Stimulated activated CD8-positive, alpha-beta memory T cell treated with anti-CD3 and anti-CD28 coated beads, Interleukin-15, amount 100 ng/mL, for 24 hours (primary cell): ENCODE measurements at places on chromosomes 7 and 10.

DNA sequence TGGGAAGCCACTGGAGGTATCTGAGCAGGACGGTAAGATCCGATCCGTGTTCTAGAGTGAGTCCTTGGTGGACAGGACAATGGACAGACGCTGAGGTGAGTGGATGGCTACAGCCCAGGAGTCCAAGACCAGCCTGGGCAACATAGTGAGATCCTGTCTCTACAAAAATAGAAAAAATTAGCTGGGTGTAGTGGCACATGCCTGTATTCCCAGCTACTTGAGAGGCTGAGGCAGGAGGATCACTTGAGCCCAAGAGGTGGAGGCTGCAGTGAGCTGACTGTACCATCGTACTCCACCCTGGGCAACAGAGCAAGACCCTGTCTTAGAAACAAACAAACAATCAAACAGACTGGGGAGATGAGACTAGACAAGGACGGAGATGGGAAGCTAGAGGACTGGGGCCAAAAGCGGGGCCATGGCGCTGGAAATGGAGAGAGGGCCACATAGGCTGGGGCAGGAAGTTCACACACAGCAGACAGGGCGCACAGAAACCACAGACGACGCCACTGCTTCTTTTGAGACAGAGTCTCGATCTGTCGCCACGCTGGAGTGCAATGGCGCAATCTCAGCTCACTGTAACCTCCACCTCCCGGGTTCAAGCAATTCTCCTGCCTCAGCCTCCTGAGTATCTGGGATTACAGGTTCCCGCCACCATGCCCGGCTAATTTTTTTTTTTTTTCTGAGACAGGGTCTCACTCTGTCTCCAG is 24.7 kb downstream of the DAGLB start:
- DNase-seq: no peak

GRCh38 chr7:131476740-131477139 is 79.7 kb downstream of the PODXL start:
- no peak for DNase-seq

GRCh38 chr10:52212802-52213201 is 101.3 kb upstream of the DKK1 start:
- DNase-seq: no peak

DNA sequence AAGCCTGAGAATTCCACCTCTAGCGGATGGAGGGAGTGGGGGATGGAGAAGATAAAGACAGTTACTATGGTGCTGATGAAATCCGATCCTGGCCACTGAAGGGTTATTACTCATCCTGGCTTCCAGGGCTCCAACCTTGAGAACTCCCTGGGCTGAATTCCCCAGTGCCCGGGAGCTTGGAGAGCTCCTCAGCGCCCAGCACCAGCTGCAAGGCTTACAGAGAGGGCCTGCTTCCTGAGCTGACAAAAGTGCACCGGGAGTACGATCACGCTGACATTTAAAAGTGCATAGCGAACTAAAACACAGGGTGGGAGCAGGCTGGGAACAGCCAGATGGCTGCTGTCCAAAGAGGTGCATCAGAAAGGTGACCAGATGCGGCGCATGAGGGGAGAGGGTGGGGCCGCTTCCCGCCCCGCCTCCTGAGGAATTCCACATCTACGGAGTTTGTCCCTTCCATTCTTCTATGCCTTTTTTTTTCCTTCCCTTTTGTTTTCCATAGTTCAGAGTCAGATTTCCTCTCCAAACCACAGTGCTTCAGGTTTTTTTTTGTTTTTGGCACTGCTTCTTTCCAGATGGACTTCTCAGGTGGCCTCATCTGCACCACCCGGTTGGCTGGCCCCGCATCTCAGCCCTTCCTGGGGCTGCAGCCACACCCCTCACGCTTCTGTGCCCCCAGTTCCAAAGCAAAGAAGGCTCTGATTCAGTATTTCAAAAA is 62.4 kb upstream of the MKRN1 start:
- DNase-seq: no peak

- no peak for DNase-seq
Observed at GRCh38 chr10:98391578-98391991, 23.4 kb downstream of the PYROXD2 start.

GRCh38 chr10:44366941-44367630 is 17.8 kb downstream of the CXCL12 start:
- no peak for DNase-seq

DNA sequence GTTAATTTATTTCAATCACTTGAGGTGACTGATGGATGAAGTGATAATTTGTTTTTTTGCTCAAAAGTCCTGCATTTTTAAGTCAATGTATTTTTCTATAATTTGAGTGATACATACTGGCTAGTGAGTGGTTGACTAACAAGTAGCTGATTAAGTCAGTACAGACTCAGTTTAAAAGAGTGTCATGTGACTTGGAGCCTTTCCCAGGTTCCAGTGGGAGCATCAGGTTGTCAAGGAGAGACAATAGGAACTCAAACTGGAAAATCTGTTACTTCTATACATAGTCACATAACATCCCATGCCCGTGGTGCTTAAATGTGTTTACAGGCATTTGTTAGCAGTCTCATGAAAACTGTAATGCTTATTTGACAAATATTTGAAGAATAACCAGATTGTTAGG is 154.7 kb downstream of the ANK3 start:
- DNase-seq: no peak

DNA sequence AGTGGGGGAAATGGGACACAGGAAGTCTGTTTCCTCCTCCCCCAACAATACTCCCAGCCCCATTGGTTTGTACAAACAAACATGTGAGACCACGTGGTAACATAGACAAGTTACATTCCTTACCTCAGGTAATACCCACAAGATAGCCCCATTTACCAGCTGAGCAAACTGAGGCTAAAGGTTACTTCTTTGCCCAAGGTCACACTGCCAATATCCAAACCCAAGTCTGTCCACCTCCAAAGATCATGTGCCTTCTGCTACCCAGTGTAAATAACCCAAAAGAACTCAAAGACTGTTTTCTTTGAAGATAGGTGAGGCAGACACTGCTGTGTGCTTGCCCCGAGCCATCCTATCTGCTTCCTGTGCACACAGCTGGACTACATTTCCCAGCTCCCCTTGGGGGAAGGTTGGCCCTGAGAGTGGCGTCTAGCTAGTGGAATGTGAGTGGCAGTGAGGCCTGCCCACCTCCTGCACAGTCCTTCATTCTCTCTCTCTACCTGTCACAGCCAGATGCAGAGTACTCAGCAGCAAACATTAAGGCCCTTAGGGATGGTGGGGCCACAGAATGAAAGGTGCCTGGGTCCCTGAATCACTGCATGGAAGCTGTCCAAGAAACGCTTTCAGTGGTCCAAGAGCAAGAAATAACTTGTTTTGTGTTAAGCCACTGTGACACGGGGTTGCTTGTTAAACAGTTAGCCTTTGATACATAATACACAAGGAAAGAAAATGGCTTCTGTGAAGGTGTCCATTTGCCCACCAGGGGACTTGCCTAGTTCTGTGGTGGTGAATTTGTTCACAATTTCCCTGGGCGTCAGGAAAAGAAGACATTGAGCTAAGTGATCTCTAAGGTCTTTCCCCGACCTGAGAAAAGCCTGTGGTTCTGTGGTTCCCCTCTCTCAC is 257.7 kb upstream of the NFE2L3 start:
- no peak for DNase-seq

GRCh38 chr7:22372863-22373262 is 15.9 kb upstream of the RAPGEF5 start:
- DNase-seq: no peak

- DNase-seq: no peak
Observed at GRCh38 chr7:144842377-144842851, 6.6 kb upstream of the TPK1 start.

DNA sequence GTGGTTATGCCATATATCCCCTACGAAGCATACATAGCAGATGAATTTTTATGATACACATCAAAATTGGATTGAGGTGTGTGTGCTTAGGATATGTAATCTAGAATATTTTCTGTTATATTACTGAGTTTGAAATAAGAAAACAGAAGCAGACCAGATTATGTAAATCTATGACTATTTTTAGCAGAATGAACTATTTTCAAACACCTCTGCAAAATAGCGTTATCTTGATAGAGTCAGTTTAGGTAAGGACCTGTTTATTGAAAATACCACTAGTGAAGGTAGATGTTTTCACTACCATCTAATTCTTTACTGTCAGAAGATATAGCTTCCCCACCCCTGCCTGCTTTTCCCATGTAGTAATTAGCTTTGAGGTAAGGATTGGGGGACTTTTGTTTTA is 9.1 kb downstream of the LANCL2 start:
- no peak for DNase-seq

DNA sequence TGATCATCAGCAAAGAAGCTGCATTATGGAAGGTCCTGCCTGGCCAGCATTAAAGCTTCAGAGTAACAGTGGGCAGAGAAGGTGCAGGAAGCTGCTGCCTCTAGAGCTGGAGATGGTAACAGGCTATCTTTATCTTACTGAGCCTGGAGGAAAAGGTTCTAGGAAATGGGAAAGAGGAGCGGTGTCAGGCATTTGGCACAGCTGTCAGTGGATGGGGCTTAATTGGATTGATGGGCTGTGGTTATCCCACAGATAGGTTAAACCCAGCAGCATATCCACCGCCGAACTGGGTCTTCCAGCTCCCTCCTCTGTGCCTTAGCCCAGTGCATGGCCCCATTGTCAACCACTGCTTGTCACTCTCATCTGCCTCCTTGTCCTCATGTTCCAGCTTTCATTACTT is 127.6 kb downstream of the CCNY start:
- DNase-seq: no peak
